ENCODE measurements at places on chromosomes 2 and 18.

DNA sequence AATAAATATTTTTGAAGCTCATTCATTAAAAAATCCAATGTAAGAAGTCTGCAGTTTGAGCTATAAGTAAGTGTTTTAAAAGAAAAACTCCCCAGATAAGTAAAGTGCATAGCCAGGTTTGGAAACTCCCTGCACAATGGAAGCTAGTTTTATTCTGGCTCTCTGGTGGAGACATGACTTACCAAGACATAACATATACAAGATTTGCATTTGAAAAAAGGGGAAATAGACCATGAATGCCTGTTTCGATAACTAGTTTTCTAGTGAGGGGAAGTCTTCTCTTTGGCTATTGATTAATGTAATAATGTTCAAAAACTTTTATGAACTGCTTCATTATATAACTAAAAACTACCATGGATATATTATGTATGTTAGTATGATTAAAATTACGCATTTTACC, 435.2 kb downstream of the ARHGAP15 start:
- DNase-seq = no peak

DNA sequence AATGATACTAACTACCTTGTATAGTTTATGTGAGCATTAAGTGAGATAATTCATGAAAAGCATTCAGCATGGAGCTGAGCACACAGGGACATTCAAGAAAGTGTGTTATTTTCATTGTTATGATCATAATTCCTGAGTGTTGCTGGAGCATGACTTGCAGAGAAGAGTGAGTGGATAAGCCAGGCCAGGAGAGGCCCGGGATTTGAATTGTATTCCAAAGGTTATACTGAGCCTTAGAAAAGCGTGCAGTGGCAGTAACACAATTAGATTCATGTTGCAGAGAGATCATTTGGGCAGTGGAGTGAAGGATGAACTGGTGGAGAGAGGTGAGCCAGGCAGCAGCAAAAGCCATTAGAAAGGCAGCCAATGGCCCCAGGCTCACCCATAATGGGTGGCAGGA, 142.9 kb upstream of the SH3BP4 start:
- no peak for DNase-seq

DNA sequence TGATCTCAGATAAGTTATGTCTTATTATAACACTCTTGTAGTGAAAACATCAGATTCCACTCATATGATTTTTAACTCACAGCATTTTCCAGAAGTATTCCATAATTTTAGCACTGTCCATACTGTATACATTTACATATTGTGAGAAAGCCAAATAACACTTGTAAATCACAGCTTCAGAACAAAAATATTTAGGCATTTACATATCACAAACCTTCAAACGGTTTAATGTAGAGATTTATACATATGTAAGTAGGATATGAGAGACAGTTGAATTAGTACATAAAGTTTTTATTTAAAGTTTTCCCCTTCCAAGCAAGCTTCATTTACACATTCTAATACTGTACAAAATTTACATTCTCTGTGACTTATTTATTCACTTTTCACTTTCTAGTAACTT, 100.4 kb downstream of the KLHL14 start:
- DNase-seq = no peak

- DNase-seq = no peak
These were observed 319.8 kb upstream of the GULP1 start for GRCh38 chr2:187971893-187972292.

DNA sequence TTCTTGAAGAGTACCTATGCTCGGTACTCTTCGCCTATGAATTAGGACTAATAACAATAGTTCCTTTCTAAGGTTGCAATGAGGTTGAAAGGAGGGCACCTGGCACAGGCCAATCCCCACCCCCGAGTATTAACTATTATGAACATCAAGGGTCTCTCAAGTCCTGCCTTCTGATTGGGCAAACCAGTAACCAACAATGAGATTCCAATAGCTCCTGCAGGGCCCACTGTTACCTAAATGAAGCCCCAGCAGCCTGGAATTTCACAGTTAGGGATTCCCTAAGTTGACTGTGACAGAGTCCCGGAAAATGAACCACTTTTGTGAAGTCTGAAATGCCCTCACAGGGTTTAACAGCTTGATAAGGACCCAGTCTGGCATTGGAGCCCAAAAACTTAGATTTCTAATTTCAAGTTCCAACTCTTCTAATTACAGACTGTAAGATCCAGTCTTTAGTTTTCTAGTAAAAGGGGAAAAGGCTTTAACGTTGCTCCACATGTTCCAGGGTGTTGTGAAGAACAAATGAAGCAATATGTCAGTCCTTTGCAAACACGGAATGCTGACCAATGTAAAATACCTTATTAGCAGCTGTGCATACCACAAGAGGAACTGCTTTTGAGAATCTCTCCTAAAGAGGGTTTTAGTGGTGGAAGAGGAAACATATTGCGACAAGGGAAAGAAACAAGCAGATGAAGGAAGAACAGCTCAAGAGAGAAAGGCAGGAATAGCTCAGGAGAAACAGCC, 277.7 kb upstream of the MAP2 start:
- DNase-seq = no peak

DNA sequence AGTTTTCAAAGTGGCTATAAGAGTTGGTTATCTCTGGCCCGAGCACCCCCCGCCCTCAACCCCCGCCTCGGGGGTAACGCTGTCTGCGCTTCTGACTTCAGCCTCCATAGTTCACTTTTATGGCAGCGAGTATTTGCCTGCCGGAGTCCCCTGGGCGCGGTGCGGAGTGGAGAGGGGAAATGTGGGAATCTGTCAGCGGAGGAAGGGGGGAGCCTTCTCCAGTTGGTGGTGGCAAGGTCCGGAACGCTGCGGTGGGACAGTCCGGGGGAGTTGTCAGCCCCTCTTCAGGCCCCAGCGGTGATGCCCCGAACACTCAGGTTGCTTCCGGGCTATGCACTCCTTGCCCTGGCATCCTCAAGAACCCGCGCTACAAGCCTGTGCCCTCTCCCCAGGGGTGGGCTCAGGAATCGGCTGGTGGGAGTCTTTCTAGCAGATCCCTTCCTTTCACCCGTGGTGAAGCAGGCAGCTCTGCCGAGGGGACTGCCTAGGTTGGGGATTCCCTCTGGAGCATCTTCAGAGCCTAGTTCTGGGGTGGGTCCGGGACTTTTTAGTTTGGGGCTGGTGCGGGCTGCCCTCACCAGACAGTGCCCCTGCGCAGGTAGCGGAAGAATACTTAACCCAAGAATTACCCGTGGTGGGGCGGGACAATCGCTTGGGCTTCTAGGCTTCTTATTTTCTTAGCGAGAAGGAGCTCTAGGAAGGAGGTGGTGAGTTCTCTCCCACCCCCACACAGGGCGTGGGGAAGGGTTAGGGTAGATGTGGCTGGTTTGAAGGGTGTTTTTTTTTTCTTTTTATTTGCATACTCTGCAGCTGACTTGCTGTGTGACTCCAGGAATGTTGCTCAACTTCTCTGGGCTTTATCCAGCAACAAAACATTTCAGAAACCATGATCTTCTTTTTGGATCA, 1.6 kb downstream of the ATOH8 start:
- no peak for DNase-seq

GRCh38 chr2:25722224-25722623, 48.8 kb upstream of the DTNB start:
- no peak for DNase-seq

GRCh38 chr2:181106229-181106628, 125.8 kb downstream of the UBE2E3 start:
- DNase-seq = no peak

GRCh38 chr18:3816610-3817363, 366.8 kb downstream of the TGIF1 start:
- no peak for DNase-seq

DNA sequence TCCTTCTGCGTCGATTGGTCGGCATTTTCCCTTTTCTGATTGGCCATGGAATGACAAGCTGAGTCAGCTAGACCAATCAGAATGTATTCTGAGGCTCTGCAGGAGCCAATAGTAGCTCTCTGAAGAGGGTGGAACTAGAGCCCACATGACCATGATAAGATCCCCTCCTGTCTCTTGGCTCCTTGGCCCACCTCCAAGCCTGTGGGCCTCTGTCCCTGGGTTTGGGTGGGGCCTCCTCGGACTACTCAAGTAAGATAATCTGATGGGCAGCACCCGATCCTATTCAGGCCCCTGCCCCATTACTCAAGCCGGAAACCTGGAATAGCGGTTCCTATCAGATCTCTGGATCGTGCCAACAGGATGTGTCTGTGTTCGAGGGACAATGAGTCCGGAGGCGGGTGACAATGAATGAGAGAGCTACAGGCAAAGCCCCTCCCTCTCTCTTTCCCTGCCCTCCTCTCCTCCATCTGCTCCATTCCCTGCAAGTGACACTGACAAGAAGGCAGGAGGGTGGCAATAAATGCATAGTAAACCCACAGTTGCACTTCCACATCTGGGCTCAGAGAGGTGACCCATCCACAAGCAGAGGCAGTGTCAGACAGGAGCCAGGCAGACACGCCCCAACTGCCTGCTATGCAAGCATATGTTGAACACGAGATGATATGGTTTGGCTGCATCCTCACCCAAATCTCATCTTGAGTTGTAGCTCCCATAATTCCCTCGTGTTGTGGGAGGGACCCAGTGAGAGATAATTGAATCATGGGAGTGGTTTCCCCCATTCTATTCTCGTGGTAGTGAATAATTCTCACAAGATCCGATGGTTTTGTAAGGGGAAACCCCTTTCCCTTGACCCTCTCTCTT, 114.7 kb downstream of the TNS1 start:
- no peak for DNase-seq

- no peak for DNase-seq
These were observed 2.2 kb downstream of the SH2D6 start for GRCh38 chr2:85420536-85421259.

- no peak for DNase-seq
These were observed 218 bp downstream of the DGKD start for GRCh38 chr2:233354500-233354924.

GRCh38 chr2:116819355-116819754, 995.1 kb upstream of the DDX18 start:
- no peak for DNase-seq

DNA sequence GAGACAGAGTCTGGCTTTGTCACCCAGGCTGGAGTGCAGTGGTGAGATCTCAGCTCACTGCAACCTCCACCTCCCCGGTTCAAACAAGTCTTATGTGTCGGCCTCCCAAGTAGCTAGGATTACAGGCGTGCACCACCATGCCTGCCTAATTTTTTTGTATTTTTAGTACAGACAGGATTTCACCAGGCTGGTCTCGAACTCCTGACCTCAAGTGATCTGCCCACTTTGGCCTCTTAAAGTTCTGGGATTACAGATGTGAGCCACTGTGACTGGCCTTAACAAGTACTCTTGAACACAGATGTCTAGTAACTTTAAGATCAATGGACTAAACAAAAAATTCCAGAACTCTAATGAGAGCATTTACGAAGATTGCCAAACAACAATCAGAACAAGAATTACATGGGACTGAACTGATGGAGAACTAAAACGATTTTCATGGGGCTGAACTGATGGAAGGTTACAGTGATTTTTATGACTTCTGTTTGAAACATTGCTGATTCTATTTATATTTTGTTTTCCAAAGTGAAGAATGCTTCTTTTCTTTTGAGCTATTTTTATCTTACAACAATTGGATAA, 46.5 kb upstream of the ST3GAL5 start:
- DNase-seq = no peak

- no peak for DNase-seq
These were observed 215.1 kb downstream of the ALK start for GRCh38 chr2:29706171-29706720.

GRCh38 chr18:21049306-21049705, 62.3 kb downstream of the ROCK1 start:
- DNase-seq = no peak

DNA sequence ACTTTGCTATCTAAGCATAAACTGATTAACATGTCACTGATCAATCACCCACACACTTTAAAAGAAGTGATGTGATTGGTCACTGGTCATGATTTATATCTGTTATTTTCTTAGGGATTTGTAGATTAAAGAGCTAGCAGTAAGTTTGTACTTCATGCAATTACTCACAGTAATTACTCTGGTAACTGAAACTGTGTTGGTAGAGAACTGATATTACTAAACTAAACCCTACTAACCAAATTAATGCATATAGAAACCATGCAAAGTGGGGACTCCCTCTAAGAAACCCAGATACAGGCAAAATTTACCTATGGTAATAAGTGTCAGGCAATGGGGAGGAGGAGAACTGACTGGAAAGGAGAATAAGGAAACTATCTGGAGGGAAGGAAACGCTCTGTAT, 44.8 kb upstream of the C2orf15 start:
- DNase-seq = no peak

DNA sequence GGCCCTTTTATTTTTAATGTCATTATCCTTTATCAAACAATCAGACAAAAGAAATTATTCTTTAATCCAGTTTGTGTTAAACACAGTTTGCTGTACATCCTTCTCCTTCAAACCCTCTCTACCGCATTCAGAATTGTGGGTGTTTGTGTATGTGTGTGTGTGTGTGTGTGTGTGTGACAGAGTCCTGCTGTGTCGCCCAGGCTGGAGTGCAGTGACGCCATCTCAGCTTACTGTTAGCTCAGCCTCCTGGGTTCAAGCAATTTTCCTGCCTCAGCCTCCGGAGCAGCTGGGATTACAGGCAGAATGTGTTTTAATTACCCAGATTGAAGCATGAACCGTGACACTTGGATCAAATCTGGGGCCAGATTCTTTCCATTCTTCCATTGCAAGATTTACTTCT, 723.7 kb downstream of the DCDC2C start:
- no peak for DNase-seq

DNA sequence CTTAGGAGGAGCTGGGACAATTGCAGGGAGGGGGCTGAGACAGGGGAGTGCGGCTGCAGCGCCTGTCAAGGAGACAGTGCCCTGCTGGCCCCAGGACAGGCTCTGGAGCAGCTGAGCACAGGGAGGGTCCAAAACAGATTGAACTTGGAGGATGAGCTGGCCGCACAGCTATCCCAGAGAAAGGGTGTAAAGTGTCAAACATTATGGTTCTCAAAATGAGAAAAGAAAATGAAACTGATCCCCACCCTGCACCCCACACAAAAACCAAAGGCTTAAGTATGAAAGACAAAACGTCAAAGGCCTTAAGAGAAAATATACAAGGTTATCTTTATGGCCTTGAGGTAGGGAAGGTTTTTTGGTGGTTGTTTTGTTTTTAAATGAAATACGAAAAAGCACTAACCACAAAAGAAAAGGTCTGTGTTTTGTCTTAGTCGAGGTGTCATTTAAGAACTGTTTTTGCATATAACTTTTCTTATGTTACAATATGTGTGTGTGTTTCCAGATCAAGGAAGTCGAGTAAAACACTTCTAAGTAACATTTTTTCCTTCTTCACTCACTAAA, 111.8 kb downstream of the HDAC4 start:
- DNase-seq = no peak

GRCh38 chr2:196234672-196235071, 63.3 kb upstream of the STK17B start:
- DNase-seq = no peak

DNA sequence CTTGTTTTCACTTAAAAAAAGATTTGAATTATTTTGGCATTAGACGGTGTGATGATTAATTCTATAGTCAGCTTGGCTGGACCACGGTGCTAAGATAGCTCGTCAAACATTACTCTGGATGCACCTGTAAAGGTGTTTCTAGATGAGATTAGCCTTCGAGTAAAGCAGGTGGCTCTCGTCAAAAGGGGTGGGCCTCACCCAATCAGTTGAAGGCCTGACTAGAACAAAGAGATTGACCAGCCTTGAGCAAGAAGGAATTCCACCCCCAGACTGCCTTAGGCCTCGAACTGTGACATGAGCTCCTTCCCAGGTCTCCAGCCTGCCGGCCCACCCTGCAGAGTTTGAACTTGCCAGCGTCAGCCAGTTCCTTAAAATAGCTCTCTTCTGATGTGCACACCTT, 73.4 kb downstream of the TWIST2 start:
- DNase-seq = no peak
